ENCODE measurements at places on chromosomes 2 and 18.
A peak's percentile ranks its signal among the peaks of the same experiment; 100 is the strongest.

- no peak for DNase-seq
Observed at GRCh38 chr2:109217362-109218086, 88.5 kb downstream of the SH3RF3 start.

- no peak for DNase-seq
Observed at GRCh38 chr2:38336621-38337020, 40.5 kb downstream of the ATL2 start.

- DNase-seq: no peak
Observed at GRCh38 chr2:202165208-202165607, 73.2 kb downstream of the SUMO1 start.

DNA sequence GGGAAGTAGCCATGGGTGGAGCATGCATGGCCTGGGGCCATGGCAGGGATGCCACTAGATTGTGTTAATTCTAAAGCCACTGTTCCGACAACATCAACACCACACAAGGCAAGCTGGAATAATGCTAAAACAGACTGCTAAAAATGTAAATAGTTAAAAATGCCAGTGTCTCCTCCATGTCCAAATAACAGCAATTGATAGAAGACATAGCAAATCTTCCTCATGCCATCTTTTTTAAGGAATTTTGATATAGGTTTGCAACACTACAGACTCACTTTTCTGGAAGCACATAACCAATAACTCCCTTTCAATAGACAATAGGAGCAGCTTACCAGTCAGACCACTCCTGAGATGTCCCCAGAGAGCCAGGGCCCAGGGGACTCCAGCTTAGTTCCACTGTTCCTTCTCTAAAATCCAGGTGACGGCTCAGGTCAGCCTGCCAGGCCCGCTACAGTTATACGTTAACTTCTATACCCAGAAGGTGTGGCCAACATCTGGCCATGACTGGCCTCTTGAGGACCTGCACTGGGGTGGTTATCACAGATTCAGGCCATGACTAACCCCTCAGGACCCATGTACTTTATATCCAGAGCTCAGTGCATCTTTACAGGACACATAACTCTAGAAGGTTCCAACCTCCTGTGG is 20.3 kb downstream of the TUBB6 start:
- DNase-seq: no peak

DNA sequence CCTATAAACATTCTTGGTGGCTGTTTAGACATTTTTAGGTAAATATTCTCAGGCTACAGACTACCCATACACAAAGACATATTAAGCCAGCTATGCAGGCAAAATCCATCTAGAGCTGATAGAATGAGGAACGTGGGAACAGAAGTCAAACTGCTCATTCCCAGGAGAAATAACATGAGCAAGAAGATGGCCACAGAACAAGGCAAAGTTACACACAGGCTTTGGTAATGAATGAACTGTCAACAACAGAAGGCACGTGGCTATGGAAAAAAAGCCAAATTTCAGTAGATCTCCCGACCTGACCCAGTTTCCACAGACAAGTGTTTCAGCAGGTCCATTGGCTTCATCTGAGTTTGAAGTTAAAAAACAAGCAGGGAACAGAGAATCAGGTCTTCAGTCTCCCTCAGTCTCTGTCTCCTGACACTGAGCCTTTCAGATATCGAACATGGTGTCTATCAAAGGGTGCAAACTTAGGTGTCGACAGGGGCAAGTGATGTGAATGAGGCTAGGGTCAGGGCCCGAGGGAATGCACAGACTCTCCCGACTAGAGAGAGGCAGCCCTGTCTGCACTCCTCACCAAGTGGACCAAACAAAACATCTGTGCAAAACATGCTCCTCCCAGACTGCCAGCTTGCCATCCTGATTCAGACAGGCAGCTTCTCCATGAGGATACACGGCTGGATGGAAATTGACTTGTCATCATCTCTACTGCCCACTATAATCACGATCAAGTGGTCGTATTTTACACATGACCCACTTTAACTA is 25.9 kb downstream of the SIGLEC15 start:
- no peak for DNase-seq

GRCh38 chr2:74461187-74462053 is 3.2 kb downstream of the WBP1 start:
- no peak for DNase-seq

GRCh38 chr18:37565101-37565976 is at the start of gene CELF4:
Gene CELF4, minus strand, starts transcription at chr18:37565798.
- DNase-seq: no peak

- no peak for DNase-seq
Observed at GRCh38 chr18:49362431-49362830, 98.0 kb downstream of the DYM start.

- DNase-seq: no peak
Observed at GRCh38 chr18:5600378-5601071, 56.7 kb upstream of the EPB41L3 start.

DNA sequence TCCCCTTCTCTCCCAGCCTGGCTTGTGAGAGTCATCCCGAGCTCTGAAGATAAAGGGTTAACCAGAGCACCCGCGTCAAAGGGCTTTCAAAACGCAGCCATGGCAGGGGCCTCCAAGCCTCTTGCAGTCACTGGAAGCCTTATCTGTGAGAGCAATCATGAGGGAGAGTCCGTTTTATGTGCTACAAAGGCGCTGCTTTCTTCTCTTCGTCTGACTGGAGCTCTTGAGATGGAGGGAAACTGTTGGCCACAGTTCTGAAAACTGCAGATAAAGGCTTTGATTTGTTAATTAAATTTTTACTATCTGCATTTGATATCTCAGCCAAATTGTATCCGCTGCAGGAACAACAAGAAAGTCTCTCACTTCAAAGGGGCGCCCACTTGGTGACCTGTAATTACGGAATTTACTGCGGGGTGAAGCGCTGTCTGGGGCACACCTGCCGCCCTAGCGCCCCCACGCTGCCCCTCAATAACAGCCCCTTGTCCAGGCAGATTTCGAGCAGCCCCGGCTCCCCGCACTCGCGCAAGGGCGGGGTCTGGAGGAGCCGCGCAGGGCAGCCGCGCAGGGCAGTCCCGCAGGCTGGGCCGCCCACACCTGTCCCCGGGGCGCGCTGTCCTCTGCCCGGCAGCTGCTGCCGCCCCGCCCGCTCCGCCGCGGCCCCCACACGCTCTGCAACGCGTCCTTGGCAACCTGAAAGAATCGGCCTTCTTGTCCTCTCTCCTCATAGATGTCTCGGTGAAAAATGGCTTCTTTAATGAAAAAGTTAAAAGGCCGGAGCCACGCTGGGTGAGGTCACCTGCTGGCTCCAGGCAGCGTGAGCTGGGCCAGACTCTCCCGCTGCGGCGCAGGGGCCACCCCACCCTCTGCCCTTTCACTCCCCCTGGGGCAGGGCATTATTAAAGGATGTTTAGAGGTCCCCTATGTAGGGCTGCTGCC is 217.9 kb downstream of the VAPA start:
- DNase-seq: no peak

- no peak for DNase-seq
Observed at GRCh38 chr2:42063431-42064171, 15.8 kb downstream of the PKDCC start.

GRCh38 chr18:9017167-9017904 is 85.2 kb upstream of the NDUFV2 start:
- DNase-seq: peak; percentile 38

- no peak for DNase-seq
Observed at GRCh38 chr2:66082581-66082980, 352.3 kb upstream of the MEIS1 start.

DNA sequence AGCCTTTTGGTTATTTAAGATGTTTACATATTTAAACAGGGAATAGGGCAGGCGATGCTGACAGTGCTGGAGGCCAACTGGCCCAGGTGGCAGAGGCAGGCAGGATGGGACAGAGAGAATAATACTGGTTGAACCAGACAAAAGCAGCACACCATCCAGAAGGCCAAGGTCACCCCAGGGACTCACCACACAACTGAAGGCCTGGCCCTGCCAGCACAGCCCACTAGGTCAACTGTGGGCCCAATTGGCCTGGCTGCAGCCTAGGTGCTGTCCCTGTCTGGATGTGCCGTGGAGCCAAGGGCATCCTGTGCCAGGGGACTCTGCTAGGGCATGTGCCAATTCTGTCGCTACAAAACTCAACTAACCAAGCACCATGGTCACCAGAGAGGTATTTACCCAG is 69.2 kb downstream of the RNF152 start:
- DNase-seq: no peak

GRCh38 chr2:34549710-34550345 is 950.7 kb upstream of the FAM98A start:
- no peak for DNase-seq

- no peak for DNase-seq
Observed at GRCh38 chr2:149799013-149799705, 211.6 kb upstream of the MMADHC start.

- no peak for DNase-seq
Observed at GRCh38 chr2:211611621-211612020, 927.0 kb downstream of the ERBB4 start.

DNA sequence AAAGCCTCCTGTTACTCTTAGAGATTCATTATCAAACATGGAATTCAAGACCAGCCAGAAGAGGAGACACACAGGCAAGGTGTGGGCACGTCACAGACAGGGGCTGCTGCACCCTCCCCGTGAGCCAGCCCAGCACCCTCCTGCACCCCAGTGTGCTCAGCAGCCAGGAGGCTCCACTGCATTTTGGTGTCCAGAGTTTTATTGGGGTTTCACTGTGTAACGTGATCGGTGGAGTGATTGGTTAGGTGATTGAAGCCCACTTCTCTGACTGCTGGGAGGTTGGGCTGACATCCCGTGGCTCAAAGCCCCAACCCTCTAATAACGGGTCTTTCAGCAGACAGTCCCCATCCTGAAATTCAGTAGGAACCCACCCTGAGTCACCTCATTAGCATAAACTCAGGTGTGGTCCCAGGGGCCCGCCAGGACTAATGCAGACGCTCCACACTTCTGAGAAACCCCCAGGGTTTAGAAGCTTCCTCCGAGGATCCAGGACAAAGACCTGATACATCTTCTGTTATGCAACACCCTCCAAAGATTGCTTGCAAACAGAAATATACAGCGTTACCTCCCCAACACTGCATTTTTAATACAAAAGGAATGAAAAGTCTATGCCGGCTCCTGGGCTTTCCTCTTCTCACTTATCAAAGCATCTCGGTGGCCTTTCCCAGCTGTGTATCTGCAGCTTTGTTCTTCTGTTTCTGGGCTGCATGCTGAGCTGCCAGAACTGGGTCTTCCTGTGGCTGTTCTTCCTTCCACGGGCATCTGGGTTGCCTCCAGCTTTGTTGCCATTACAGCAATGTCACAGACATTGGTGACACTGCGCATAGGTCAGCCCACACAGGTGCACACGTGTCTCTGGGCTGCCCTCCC is 43.7 kb upstream of the SNED1 start:
- peak; percentile 27 for DNase-seq

- DNase-seq: no peak
Observed at GRCh38 chr18:23056315-23056714, 79.0 kb upstream of the CABLES1 start.

- DNase-seq: no peak
Observed at GRCh38 chr2:14909795-14910194, 277.3 kb downstream of the LRATD1 start.

- peak; percentile 36 for DNase-seq
Observed at GRCh38 chr18:79905389-79905911, 46.0 kb downstream of the SLC66A2 start.

DNA sequence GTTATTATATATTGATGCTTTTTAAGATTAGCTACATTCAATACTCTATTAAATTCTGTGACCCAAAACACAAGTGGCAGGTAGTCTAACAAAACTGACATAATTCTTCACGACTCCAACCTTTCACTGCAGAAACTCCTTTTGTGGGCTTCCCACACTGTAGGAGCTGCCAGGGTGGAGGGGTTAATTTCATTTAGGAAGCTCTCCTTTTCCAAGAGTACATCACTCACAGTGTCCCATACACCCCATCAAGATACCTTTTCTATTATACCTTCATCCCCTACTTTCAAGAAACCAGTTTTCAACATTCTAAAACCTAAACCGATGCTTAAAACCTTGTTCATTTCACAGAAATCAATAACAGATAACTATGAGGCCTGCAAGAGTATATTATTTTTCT is 825 bp downstream of the THUMPD2 start:
- no peak for DNase-seq

DNA sequence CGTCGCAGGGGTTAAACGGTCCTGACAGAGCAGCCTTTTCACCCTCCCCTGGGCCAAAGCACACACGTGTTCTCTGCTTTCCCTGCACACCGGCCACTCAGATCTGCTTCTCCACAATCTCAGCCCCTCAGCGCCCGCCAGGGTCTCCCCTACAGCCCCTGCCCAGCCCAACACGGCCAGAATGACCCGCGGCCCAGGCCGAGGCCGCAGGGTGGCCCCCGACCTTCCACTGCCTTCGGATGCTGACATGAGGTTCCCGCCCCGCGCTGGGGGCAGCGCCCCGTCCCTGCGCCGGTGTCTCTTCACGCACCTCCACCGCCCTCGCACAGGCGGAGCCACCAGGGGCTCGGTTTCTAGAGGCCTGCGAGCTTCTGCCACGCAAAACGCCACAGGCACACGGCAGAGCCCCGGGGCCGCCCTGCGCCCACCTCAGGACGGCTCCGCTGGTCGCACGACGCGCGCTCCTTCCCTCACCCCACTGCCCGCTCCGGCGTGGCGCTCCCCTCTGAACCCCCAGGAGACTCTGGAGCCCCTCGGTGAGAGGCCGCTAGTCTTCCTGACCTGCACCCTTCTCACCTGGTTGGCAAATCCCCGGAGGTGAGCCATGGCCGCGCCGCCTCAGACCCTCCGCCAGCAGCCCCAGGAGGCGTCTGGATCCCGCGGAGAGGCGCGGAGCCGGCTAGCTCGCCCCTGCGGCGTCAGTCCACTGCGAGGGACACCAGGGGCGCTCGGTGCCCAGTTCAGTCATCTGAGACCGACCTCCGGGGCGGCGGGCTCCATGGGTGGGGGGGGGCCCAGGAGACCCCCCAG is 749 bp downstream of the STK25 start:
- DNase-seq: no peak

- no peak for DNase-seq
Observed at GRCh38 chr2:88329815-88330603, 122.5 kb downstream of the FOXI3 start.

DNA sequence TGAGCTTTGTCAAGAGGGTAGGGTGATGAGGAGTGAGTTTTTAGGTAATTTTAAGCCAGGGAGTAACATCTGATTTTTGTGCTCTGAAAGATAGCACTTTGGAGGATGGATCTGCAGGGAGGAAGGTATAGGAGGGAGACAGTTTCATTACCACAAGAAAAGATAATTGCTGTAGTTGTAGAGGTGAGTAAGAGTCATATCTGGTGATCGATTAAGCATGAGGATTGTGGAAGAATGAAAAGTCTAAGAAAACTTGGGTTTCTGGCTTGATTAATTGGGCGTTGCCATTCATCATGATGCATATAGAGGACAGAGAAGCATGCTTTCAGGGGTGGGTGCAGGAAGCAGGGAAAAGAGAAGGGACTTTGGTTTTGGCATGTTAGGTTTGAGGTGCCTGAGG is 18.5 kb downstream of the KCMF1 start:
- DNase-seq: no peak

DNA sequence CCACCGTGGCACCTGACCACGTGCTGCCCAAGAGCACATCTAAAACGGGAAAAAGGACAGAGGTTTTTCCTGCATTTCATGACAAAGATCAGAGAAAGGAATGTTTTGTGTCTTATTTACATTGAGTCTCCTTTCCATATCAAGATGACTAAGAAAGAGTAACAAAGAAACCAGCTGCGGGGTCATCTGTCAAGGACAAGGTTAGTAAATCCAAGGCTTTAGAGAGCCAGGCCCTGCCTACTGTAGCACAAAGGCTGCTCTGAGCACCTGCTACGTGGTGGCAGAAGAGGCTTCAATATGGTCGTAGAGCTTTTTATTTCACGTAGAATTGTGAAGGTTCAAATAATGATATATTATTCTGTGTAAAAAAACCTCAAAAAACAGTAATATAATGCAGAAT is 51.0 kb downstream of the PRELID3A start:
- no peak for DNase-seq
